ENCODE measurements at places on chromosomes 2 and 18.

DNA sequence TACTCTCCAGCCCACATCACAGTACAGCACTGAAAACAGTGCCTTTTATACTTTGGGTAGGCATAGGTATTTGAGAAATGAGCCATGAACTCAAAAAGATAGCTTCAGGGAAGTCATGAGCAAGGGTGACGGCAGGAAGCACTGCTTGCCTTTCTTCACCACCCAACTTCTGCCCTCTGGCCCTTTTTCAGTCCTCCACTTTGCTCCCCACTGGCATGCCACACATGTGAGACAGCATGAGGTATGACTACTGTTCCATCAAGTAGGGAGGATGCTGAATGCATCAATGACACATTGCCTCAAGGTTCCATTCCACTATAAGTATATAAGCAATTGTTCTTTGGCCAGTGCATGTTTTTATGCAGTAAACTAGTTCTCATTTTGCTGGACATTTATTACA lies 373.0 kb downstream of the NRXN1 start:
- DNase-seq = no peak

DNA sequence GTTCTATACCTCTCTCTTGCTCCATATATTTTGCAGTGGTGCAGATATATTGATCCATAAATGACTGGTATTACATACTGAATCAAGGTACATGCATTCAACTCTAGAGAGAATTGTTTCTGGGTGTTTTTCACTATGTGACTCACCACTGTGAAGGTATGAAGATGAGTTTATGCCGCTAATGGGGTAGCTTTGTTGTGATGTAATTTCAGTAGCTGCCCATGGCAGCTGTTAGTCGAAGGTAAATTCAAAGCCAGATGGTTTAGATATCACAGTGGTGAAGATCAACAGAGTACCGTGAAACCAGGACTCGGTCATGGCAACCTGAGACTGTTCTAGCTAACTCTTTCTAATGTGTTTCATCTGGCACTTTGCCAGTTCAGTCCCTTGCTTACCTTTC lies 50.4 kb downstream of the PKP4 start:
- DNase-seq = no peak

GRCh38 chr2:29495536-29496060 lies 380.4 kb downstream of the CLIP4 start:
- no peak for DNase-seq

DNA sequence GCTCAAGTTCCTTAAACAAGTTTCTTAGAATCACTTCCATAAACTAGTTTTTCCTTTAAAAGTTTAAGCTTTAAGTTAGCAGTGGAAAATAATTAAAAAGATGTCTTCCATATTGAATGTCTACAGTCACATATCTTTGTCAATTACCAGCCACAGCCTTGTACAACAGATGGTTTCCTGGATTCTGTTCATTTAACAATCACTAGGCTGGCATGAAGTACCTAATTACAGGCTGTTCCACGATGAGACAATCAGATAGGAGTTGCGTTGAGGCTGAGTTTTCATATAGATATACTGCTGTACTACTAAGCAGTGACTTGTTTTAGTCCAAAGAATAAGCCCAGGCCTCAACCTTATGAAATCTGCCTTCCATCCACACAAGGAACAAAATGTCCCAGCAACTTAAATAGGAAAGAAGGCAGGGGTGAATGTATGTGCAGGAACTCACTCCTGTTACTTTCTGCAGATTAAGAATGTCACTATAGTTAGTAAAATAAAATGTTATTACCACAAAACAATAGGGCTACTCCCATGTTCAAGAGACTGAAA lies 131.0 kb downstream of the ZAP70 start:
- no peak for DNase-seq

DNA sequence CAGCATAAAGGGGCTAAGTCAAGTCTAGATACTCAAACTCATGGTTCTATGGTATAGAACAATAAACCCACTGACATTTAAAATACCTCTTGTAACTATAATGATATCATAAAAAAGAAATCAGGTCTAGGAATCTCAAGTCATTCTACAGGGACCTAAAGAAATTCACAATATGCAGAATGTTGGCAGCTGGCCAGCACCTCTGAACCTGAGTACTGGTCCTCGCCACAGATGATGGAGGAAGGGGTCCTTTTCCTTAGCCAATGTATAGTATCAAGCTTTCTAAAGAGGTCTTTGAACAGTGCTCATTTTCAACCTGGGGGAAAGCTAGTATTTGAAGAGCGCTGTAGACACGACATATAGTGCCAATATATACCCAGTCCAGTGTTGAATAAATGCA lies 108.4 kb upstream of the ITGB6 start:
- DNase-seq = no peak

DNA sequence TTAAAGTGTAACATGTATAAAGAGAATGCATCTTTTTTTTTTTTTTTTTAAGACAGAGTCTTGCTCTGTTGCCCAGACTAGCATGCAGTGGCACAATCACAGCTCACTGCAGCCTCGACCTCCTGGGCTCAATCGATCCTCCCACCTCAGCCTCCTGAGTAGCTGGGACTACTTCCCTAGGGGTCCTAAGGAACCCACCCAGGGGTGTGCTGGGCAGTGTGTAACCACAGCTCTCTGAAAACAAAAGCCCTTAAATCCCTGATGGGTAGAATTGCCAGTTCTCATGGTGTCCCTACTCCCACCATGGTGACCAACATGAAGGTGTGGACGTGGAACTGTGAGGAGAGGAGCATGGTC lies 105.6 kb upstream of the ST3GAL5 start:
- DNase-seq = no peak

DNA sequence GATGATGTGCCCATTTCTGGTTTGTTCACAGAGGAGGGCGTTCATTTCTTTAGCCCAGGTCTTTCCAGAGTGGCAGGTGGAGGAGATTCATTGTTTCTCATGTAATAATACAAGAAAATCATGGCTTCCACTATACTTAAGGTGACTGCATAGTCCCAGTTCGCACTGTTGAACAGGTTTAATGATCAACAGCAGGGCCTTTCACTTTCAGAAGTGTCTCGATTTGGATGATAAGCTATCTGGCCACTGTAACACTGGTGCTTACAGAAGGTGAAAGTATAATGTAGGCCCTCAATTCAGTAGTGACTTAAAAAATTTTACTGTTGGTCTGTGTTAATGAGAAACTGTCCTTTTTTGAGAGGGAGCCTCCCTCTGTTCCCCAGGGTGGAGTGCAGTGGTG lies 1.4 kb downstream of the RMC1 start:
- DNase-seq = no peak

- no peak for DNase-seq
These were observed 43.2 kb downstream of the SP140 start for GRCh38 chr2:230268606-230269243.

GRCh38 chr2:180057706-180058412 lies 50.8 kb upstream of the CWC22 start:
- DNase-seq = no peak

GRCh38 chr18:75341897-75342296 lies 85.6 kb downstream of the SMIM21 start:
- DNase-seq = no peak

- DNase-seq = no peak
These were observed 1.4 kb downstream of the PPP4R1 start for GRCh38 chr18:9612977-9613376.

GRCh38 chr2:75065402-75066008 lies 107.1 kb downstream of the POLE4 start:
- DNase-seq = no peak

GRCh38 chr2:20099780-20100179 lies 48.4 kb upstream of the LAPTM4A start:
- no peak for DNase-seq

GRCh38 chr2:99159594-99159993 lies 4.8 kb downstream of the LIPT1 start:
- DNase-seq = no peak

DNA sequence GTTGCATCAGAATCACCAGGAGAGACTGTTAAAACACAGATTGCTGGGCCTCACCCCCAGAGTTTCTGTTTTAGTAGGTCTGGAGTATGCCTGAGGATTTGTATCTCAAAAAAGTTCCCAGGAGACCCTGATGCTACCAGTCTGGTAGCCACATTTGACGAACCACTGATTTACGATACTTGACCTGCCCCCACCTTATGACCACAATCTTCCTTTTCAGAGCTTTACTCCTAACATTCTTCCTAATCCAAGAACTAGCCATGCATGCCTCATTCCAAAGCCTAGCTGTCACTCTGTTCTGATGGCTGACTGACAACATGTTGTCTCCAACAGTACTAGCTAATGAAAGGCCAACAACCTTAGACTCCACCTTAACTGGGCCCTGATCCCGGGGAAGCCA lies 191.4 kb downstream of the MBD2 start:
- DNase-seq = no peak

- peak; percentile 41 for DNase-seq
These were observed 81.1 kb upstream of the CD302 start for GRCh38 chr2:159879051-159879604.

- peak; percentile 25 for DNase-seq
These were observed 78.8 kb upstream of the ITGB6 start for GRCh38 chr2:160278879-160279177.

- no peak for DNase-seq
These were observed 2.2 kb downstream of the DSG2 start for GRCh38 chr18:31500051-31500688.

DNA sequence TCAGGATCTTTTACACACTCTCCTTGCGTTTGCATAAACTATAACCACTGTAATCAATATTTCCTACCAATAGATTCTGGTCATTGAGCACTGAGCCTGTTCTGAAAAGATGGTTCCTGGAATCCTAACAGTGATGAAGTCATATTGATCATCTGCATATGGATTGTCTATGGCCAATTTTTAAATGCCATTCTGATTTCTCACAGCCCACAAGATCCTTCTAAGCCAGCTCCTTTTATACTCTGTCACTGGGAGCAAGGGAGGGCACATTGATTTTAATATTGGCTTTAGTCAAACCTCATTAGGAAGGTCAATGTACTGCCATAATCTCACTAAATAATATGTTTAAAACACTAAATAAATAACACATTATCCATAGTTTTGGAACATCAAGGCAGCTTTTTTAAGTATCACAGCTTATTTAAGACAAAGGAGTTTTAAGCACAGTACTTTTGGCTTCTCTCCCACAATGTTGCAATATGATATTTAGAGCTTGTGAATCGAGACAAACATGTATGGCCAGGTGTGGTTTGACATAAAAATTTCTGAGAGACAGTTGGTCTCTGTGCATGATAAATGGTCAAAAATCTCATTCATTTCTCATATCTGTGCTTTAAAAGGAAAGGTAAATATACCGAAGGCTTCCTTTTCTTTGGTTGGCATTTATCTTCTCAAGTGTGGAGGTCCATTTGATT lies 267.3 kb downstream of the MTX2 start:
- no peak for DNase-seq

GRCh38 chr2:24984912-24985311 lies 13.2 kb upstream of the DNAJC27 start:
- peak; percentile 23 for DNase-seq

GRCh38 chr2:160469621-160470204 lies 23.9 kb downstream of the RBMS1 start:
- DNase-seq = no peak

- DNase-seq = peak; percentile 8
These were observed 3.0 kb downstream of the TTC32 start for GRCh38 chr2:19898592-19899329.

DNA sequence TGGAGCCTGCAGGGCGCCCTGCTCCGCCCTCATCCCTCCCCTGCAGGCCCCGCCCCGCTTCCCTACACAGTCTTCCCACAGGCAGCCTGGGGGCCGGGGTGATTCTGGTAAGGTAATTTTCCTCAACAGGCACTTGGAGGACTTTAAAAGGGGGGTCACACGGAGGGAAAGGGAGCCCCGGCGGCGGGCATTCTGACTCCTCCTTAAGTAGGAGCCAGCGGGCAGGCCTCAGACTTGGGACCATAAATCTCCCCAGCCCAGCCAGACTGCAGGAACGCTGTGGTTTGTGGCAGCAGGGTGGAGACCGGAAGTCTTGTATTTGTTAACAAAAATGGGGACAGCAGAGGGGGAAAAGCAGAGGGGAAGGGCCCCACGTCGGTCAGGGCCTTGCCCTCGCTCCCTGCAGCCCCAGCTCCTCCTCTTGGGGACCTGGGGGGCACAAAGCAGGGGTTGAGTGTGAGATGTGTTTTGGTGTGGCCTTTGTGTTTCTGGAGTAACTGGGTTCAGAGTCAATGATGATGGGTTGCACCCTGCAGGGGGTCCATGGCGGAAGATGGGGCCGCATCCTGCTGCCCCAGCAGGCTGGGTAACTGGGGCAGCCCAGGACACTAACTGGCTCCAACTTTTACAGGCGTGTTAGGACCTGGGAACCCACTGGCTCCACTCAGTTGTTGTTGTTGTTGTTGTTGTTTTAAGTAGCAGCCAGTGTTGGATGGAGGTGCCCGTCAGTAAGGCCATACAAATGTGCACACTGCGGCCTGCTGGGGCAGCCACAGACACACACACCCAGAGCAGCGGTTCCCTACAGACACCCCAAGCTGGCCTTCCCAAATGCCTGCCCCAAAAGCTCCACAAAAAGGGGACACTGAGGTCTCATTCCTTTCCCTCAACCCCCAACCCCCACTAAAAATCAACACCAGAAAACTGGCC lies 27.7 kb downstream of the SMAD7 start:
- DNase-seq = peak; percentile 93

GRCh38 chr2:233828546-233829192 lies 25.7 kb downstream of the HJURP start:
- no peak for DNase-seq

DNA sequence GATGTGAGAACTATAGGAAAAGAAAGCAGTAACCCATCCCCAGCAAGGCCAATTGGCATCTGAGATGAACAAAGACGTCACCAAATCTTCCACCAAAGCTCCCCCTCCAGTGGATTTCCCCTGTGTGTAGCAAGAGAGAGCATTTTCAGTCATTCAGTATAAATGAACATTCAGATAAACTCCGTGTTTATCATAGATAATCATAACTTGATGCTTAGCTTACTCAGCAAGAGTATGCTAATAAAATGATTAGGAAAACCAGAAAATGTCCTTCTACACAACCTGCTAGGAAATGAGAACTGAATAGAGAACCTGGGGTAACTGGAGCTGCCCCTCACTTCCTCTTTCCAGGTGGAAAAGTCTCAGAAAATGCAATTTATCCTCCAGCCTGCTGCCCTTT lies 198.0 kb upstream of the CCDC150 start:
- DNase-seq = no peak

DNA sequence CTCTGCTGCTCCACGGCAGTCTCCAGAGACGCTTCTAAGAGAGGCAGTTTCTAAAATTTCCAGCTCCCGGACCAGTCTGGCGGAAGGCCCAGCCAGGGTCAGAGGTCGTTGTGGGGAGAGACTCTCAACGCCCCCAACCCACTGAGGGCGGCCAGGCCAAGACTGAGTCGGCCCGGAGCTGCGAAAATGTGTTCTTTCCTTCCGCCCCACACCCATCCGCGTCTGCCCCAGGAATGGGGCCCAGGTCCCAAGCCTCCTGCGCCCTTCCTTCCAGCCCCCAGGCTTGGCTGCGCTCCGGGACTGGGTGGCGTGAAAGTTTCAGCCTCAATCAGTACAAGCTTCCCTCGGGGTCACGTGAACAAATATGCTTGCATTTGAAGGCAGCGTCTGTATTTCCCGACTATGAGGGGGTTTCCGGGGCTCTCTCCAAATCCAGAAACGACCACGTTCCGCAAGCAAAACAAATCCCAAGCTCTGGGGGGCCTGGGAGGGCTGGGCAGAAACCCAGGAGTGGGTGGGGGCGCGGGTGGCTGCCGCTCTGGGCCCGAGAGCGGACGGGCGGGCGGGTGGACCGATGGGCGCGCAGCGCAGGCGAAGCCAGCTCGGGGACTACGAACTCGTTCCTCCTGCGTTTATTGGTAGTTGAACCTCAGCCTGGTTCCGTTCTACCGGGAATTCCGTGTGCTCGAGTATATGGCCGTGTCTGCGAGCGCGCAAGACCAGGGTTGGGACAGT lies 3.3 kb downstream of the HOXD3 start:
- no peak for DNase-seq
